ENCODE measurements at places on chromosomes 6 and 20.

DNA sequence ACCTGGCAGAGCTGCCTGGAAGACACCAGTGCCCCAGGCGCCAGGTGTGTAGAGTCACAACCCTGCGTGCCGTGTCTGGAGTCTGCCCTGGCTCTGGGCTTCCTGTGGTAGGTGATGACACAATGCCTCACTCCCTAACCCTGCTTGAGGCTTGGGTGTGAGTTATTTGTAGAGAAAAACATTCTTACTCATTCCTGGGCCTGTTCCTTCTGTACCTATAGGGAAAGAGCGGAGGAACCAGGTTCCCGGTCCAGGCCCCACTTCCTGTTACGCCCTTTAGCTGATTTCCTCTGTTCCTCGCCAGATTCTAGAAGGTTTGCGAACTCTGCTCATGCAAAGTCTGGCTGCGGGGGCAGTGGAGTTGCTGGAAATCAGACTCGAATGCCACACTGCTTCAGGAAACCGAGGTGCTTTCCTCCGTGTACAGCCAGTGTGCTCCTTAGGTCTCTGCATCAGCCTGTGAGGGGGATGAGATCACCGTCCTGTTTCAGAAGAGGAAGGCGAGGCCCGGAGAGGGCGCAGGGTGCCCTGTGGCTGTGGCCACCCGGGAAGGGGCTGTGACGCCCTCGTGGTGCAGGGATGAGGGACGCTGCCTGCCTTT, 67.1 kb upstream of the DUSP22 start:
- peak; percentile 56 for DNase-seq

DNA sequence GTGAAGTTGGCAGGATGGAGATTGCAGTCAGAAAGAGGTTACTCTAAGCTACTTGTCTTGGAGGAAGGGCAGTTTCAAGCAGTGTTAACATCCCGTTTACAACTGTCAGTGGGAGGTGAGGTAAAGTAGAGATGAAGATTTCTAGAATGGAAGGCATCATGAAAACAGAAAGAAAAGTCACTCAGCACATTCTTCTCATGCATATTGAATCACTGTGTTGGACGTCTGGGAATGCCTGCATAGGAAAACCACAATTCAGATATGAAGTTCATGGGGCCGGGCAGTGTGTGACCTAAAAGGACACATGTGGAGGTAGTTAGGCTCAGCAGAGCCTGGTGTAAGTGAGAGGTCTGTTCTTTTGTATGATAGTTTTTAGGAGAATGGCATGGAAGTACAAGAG, 73.5 kb upstream of the LAMP5 start:
- no peak for DNase-seq

GRCh38 chr6:41932378-41932777, 9.2 kb downstream of the CCND3 start:
- no peak for DNase-seq

DNA sequence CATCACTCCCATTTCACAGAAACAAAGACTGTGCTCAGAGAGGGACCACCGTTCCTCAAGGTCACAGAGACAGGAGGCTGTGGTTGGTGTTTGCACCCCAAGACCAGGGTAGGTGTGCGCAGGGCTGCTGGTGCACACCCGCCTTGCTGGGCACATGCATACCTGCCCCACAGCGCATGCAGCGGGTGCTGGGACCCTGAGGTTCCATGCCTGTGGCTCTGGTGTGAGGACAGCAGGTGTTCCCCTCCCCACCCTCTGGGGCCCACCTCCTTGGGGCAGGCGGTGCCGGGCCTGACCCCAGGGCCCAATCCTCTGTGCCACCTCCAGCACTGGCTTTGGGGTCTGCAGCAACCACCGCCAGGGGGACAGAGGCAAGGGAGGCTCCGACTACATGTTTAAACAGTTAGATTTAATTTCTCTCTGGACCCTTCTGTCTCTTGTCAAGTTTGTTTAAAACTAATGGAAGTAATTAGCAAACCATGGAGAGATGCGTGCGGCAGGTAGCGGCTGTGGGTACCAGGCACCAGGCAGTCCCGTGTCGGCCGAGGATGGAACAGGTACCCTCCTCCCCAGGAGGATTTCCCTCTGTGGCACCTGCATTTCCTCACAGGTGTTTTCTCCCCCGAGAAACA, 327.8 kb downstream of the TAF4 start:
- no peak for DNase-seq

DNA sequence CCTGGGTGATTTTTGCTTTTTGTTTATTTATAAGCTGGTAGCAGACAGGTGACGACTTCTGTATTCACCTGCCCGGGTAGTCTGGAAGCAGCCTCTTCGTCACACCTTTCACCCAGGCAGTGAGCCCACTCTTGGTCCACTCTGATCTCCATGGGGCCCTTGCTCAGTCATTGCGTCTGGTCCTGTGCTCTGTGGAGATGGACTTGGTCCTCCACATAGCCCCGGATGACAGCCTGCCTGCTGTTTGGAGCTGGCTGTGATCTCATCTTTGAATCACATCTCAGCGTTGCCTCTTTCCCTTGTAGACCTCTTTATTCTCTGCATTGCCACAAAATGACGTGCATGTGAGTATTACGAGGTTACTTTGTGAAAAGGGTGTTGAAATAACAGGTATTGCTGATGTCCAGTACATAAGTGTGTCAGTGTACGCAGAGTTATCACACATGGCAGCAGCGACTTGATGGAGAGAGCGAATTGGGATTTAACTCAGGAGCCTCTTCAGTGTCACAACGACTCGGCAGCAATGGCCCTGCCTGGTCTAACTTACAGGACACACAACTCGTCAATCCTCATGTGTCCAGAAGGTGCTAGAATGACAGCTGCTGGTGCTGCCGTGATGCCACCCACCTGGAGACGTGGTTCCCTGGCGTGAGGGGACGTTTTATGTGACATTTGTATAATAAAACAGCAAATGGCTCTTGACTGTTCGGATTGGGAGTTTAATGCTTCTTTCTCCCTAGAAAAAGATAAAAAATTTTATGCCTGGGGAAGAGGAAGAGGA, 24.2 kb upstream of the FRMD1 start:
- DNase-seq = no peak

DNA sequence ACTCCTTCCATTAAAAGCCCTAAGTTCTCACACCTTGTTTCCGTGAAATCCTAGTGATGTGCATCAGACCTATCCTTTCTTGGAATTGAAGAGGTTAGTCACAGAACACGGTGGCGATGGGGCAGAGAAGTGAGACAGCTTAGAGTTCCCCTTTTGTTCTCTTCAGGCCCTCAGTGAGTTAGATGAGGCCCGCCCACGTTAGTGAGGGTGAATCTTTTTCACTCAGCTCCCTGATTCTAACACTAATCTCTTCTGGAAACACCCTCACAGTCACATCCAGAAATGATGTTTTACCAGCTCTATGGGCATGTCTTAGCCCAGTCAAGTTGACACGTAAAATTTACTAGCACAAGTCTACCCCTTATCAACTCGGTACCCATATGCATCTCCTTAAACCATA, 172.7 kb upstream of the NOX3 start:
- DNase-seq = no peak

DNA sequence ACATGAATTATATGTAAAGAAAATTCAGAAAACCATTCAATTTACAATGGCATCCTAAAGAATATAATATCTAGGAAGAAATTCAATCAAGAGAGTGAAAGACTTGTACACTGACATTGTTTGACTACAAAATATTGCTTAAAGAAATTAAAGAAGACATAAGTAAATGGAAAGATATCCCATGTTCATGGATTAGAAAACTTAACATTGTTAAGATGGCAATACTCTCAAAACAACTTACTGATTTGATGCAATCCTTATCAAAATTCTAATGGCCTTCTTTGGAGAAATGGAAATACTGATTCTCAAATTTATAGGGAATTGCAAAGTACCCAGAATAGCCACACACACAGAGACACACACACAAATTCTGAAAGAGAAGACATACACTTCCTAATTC, 298.3 kb upstream of the EXOC2 start:
- no peak for DNase-seq

GRCh38 chr6:166466178-166467122, 83.7 kb upstream of the MPC1 start:
- no peak for DNase-seq

GRCh38 chr6:3762359-3762758, 10.8 kb upstream of the PXDC1 start:
- DNase-seq = no peak

DNA sequence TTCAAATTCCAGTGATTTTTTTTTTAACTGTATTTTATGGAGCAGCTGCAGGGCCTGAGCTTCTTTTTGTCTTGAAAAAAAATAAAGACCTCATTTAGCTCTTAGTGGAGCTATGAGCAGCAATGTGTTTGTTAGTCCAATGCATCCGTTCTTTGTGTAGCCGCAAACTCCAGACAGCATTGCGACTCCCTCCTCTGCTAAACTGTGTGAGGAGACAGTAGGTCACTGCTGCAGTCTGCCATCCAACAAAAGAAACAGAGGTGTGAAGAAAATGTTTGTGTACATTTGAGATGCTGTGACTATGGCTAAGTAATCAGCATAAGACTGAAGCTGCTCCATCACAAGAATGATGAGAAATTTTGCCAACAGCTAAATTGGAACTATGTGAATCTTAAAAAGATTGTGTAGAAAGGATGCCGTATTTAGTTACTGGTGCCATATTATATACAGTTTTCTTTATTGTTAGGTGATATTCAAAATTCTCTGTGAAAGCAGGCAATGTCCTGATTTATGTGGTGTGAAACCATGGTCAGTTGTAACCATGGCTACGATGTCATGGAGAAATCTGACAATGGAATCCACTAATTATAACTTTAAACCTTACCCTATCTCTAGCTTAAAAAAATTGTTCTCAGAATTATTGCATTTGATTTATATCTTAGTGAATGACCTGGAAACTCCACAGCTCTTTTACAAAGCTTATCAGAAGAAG, 428.8 kb upstream of the EPHA7 start:
- DNase-seq = no peak

GRCh38 chr6:1388630-1389368, 577 bp upstream of the FOXF2 start:
- no peak for DNase-seq

DNA sequence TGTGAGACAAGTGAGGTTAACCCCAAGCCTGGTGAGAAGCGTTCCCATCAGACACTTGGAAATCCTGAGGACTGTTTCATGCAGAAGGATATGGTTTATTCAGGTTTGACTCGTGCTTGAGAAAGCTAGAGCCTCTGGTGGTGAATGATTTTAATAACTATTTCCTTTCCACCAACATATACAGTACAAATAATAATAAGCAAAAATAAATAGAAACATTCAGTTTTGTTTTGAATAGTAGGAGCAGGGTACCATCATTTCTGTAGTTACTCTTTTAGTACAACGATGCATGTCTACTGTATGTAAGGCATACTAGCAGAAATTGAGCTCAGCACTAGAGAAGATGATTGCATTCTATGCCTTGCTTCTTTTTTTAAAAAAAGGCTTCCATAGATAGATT, 33.5 kb downstream of the PLG start:
- no peak for DNase-seq

- DNase-seq = no peak
Observed at GRCh38 chr6:16333580-16333979, 95.2 kb downstream of the GMPR start.

DNA sequence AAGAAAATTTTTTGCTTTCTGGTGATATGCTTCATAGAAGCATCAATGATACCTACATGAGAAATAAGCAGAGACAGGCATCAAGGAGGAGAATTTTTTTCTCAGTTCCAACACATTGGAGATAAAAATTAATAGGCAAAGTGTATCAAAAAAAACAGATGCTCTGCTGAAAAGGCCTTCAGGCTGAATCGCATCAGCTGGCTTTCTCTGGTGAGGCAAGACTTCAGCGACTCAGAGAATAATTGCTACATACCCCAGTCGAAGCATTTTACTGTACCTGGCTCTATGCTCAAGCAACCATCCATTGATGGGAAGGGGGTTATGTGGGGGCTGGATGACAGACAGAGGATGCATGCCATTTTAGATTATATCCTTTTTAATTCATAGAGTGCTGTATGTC, 415.1 kb downstream of the TFAP2A start:
- DNase-seq = no peak

- DNase-seq = no peak
Observed at GRCh38 chr6:24529985-24530384, 35.2 kb downstream of the ALDH5A1 start.

GRCh38 chr6:31908791-31909190, 6.9 kb upstream of the ZBTB12 start:
- DNase-seq = no peak

DNA sequence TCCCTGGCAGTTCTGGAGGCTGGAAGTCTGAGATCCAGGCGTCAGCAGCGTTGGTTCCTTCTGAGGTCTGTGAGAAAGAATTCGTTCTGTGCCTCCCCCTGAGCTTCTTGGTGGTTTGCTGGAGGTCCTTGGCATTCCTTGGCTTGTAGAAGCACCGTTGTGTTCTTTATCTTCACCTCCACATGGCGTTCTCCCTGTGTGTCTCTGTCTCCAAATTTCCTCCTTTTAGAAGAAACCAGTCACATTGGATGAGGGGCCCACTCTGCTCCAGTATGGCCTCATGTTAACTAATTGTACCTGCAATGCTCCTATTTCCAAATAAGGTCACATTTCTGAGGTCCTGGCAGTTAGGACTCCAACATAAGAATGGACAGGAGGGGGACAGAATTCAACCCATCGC, 73.0 kb upstream of the BACH2 start:
- DNase-seq = no peak

DNA sequence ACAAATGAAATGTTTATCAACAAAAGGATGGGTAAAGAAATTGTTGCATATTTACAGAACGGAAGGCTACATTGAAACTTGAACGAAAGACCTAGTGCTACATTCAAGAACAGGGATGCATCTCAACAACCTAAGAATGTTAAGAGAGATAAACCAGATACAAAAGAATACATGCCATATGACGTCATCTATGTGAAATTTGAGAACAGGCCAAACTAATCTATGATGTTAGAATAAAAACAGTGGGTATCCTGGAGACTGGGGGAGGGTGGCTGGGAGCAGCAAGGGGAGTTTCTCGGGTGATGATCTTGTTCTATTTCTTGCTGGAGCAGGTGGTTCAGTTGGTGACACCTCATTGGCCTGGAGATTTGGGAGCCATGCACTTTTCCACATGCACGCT, 81.5 kb downstream of the SULF2 start:
- DNase-seq = no peak

DNA sequence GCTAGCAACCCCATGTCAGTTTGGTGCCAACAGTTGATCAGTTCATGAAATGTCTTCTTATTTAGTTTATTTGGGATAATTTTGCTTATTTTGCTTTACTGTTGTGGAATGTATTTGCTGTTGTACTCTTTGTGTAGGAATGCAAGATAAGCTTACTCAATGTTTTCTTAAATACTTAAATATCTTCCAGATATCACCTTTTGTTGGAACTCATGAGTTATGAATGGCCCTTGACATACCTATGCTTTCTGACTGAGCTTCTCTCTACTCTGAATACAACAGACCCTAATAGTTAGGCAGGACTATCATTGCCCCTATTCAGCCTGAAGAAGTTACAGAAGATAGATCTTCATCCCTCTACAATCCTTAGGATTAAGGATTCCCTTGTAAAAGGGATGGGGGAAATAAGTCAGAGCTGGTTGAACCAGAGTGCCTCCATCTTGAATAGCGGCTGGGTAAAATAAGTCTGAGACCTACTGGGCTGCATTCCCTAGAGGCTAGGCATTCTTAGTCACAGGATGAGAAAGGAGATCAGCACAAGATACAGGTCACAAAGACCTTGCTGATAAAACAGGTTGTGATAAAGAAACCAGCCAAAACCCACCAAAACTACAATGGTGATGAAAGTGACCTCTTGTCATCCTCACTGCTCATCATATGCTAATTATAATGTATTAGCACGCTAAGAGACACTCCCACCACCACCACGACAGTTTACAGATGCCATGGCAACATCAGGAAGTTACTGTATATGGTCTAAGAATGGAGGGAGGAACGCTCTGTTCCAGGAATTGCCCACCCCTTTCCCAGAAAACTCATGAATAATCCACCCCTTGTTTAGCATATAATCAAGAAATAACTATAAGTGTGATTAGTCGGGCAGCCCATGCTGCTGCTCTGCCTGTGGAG, 196.9 kb downstream of the AKAP7 start:
- DNase-seq = no peak
